ENCODE measurements at places on chromosomes 11 and 22.

GRCh38 chr22:49128874-49129273 lies 698.8 kb downstream of the BRD1 start:
- no peak for DNase-seq

DNA sequence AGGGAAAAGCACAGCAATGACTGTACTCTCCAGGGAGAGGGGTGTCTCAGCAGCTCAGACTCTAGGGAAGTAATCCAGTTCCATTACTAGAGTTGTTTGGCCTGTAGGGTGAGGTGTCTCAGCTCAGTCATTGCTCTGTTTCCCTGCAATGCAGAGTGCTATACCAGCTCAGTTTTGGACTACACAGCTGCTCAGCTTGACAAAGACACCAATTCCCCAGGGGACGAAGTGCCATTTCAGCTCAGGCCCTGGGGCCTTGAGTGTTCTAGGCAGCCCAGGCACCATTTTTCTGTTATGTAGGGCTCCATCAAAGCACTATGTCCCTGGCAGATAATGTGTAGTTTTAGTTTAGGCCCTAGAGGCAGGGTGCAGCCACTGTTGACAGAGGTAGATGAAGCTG lies 18.2 kb downstream of the CALCB start:
- DNase-seq = no peak

DNA sequence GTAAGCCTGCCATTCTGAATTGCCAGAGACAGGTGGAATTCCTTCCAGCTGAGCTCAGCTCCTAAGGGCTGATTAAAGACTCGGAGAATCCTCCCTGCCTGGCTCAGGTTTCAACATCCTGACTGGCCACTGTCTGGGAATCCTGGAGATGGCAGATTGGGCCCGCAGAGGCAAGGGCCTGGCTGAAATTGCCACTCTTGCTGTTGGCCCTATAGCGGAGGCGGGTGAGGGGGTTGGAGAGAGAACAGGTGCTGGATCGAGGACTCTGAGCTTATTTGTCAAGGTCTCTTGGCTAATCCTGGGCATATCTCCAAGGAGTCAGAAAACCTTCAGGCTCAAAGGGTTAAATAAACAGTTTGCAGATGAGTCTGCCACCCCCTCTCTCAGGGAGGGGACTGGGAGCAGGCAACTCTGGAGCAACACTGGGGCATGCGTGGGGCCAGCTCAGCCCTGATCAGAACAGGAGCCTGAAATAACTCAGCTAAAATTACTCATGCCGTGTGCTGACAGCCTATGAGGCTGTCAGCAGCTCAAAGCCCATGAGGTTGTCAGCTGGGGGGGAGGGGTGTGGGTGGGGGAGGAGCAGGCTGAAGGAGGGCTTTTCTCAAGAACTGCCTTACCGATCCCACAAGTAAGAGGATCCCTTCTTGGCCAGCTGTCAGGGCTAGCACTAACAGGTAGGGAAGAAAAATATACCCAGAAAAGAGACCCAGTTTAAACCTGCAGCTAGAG lies 14.7 kb upstream of the MFRP start:
- DNase-seq = peak; percentile 71

GRCh38 chr11:70364745-70365543 lies 33.4 kb upstream of the CTTN start:
- DNase-seq = no peak

GRCh38 chr11:132022285-132022684 lies 651.9 kb downstream of the NTM start:
- DNase-seq = no peak

- DNase-seq = peak; percentile 58
These were observed 36.7 kb upstream of the CLMP start for GRCh38 chr11:123231777-123232176.

DNA sequence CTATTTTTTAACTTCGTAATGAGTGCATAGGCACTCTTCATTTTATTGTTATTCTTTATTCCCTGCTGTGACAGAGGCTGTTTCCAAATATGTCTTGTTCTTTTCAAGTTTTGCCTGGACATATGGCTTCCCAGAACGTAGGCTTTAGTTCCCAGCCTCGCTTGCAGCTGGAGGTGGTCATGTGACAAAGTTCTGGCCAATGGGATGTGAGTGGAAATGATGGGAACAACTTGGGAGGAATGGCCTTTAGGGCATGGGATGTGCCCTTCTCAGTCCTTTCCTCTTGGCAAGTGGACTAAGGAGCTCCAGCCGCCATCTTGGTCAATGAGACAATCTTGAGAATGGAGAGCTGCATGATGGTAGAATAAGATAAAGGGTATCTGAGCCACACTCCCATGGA lies 70.8 kb upstream of the EIF3D start:
- no peak for DNase-seq

DNA sequence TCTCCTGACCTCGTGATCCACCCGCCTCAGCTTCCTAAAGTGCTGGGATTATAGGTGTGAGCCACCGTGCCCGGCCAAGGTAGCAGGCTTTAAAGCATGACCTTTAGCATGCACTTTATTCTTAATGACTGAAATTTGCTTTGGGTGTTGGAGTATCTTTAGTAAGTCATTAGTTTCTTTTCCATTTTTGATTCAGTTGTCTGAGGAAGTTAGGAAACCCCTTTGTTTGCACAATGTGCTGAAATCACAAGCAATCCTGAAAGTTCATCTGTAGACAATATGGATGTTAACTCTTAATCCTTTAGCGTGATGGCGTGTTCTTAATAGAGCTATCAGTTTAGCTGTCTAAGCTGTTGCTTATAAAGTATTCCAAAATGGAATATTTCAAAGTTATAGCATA lies 16.8 kb downstream of the SDHD start:
- no peak for DNase-seq

- peak; percentile 75 for DNase-seq
These were observed 27.1 kb upstream of the APOA1 start for GRCh38 chr11:116864531-116864930.

DNA sequence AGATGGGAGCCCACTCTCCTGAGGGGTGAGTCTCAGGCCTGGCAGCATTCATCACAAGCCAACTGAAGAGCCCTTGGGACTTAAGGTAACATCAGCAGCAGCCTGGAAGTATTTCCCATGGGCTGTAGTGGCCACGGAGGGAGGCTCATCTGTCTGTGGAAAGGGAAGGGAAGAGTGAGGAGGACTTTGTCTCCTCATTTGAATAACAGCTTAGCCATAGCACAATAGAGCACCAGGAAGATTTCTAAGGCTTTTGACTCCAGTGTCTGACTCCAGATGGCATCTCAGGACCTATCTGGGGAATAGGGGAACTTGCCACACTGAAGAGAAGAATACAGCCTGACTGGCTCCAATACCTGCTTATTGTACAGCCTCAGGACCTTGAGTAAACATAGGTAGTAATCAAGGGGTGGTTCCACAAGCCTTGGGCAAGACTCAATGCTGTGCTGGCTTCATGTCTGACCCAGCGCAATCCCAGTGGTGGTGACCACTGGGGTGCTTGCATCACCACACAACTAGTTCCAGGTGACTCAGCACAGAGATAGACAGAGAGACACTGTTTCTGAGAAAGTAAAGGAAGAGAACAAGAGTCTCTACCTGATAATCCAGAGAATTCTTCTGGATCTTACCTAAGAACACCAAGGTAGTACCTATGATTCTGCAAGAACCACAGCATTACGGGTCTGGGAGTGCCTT lies 510.5 kb upstream of the CCDC179 start:
- DNase-seq = no peak

DNA sequence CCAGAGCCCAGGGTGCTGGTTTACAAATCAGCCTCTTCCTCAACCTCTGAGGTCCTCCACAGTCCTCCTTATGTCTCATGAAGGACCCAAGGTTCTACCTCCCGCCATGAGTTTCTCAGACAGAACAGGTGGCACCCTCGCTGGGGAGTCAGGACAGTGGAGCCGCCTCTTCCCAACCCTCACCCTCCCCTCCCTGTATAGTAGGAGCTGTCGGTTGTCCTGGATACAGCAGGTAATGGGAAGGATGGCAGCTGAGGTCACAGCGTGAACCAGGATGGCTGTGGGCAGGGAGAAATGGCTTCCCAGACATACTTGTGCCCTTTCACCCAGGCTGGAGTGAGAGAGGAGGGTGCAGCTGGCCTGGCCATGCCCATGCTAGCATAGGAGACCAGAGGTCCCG lies 134.6 kb downstream of the CHST1 start:
- DNase-seq = no peak

DNA sequence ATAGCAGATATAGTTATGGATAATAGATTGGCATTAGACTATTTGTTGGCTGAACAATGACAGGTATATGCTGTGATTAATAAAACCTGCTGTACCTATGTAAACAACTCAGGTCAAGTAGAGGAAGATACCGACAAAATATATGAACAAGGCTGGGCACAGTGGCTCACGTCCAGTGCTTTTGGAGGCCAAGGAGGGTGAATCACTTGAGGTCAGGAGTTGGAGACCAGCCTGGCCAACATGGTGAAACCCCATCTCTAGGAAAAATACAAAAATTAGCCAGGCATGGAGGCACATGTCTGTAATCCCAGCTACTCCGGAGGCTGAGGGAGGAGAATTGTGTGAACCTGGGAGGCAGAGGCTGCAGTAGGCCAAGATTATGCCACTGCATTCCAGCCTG lies 14.0 kb upstream of the CHKA start:
- no peak for DNase-seq

DNA sequence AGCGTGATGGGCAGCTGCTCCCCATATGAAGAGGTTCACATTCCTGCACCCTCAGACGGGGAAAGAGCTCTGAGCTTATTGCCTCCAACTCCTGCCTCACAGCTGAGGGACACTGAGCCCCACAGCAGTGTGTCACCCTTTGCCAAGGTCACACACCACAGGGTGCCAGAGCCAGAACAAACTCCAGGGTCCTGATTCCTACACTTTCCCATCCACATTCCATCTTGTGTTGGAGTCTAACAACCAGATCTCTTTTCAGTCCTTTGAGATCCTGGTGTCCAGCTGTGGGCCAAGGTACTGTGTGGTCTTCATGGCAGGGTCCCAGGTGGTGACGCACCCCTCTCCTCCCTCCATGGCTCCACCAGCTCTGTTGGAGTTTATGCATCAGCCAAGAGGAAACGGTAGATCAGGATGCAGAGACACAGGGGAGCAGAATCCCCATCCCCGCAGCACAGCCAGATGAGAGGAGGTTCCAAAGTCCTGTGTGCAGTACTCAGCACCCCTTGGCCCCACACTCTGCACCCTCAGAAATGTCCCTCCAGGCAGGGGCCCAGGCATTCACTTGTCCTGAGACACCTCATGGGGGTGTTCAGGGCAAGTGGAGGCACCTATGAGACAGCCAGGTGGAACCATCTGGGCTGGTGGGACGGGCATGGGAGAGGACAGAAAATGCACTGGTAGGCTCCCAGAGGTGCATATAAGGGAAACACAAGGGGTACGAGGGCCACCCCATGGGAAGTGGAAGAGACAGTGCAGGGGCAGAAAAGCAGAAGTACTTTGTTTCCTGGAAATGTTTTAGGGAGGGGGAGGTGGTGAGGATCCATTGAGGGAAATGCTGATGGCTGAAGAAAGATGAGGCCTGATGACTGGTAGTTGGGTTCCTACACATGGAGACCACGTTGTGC lies 32.6 kb upstream of the GNAZ start:
- no peak for DNase-seq

DNA sequence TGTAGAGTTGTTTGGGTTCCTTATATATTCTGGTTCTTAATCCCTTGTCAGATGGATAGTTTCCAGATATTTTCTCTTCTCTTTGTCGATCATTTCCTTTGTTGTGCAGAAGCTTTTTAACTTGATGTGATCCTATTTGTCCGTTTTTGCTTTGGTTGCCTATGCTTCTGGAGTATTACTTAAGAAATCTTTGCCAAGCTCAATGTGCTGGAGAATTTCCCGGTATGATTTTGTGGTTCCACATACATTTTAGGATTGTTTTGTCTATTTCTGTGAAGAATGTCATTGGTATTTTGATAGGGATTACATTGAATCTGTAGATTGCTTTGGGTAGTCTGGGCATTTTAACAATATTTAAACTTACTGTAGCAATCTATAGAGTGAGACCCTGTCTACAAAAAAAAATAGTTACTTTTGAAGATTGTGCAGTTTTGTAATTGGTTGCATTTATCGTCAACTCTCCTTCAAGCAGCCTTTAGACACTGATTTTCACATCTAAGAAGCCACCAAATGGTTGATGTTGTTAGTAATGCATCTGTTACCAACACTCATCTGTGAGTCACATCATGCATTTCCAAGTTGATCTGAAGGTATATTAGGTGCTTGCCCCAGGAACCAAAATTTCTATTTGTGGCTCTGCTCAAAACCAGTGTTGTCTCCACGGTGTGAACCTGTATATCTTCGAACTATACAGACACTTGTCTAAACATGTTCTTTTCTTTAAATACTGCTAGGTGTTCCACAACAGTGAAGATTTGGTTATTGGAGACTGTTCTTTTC lies 21.4 kb downstream of the XRCC6 start:
- DNase-seq = peak; percentile 17

GRCh38 chr11:121318848-121319834 lies 26.6 kb downstream of the SC5D start:
- DNase-seq = peak; percentile 57

DNA sequence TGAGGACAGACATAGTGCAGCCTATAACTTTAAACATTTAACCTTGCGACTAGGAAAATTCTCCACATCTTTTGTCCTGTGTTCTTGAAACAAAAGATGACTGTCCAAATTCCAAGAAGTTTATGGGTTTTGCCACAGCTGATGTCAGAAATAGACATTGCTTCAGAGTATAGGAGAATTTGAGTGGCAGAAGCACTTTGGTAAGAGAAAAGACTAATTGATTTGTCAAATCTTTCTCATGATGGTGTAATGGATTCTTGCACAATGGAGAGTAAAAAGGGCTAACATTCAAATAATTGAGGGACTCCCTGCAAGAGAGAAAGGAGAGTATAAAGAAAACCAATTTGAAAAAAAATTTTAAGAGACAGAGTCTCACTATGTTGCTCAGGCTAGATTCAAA lies 25.3 kb downstream of the C11orf58 start:
- no peak for DNase-seq

DNA sequence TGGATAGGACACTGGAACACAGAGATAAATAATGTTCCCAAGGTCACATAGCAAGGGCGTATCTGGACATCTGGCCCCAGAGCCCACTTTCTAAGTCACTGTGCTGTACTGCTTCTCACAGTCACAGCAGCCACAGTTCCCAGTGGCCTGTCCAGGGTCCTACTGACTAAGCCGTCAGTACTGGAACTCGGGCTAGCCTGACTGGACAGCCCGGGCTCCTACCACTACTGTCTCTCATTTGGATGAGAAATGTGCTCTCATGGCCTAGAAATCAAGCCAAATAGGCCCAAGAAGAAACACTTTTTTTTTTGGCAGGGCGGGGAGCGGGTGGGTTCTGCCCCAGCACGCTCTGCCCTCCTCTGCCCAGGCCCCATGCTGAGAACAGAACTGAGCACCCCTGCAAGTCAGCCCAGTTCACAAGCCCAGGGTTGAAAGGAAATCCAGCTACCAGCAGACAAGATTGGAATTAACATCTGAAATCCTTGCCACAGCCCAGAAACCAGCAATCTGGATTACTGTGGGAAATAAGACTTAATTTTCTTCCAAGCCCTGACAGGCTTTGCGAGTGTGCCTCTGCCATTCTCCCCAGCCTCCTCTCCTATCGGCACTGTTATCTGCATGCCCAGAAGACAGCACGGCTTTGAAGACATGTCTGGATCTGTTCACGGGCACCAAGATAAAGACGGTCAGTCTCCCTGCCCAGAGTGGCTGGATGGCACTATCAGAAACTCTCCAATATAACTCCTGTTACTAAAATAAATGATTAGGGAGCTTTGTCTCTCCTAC lies 182.9 kb upstream of the NCAM1 start:
- no peak for DNase-seq
